ENCODE measurements at places on chromosomes 4 and X.
A peak's percentile ranks its signal among the peaks of the same experiment; 100 is the strongest.

DNA sequence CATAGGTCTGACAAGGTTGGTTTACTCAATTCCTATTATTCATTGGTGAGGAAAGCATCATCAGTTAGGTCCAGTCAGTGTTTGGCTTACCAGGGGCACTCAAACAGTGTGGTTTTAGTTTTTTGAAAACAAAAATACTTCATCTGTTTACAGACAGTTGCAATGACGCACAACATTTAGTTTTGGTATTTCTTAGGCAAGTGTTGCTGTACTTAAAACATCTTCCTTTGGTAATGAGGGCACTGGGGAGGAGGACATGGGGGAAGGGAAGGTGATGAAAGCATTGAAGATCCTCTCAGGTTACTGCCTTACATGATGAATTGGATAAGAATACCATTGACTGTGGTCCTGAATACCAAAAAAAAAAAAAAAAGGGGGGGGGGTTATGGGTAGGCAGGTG is 93.7 kb upstream of the MAOA start:
- no peak for DNase-seq

GRCh38 chrX:19549838-19550237 is 34.5 kb upstream of the MAP3K15 start:
- no peak for DNase-seq

DNA sequence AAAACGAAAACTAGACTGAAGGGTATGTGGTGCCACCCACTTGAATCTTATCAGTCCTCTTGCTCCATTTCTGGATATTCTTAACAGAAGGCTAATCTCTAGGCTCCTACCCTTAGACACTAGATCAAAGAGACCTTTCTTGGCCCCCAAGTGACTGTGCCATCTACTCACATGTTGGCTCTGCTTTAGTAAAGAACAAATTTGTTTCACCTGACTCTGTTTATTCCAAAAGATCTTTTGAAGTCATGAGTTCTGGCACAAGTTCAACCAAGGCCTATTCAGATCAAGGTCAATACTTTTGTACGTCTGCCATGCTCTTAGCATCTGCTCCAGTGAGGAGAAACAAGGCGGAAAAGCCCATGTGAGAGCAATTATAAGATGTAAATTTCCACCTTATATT is 37.3 kb downstream of the MAGEB17 start:
- DNase-seq, result no peak

- peak; percentile 83 for DNase-seq
Measured at GRCh38 chrX:40153345-40154249, 55.8 kb upstream of the BCOR start.

GRCh38 chr4:77913348-77913747 is 50.7 kb downstream of the MRPL1 start:
- DNase-seq, result no peak

DNA sequence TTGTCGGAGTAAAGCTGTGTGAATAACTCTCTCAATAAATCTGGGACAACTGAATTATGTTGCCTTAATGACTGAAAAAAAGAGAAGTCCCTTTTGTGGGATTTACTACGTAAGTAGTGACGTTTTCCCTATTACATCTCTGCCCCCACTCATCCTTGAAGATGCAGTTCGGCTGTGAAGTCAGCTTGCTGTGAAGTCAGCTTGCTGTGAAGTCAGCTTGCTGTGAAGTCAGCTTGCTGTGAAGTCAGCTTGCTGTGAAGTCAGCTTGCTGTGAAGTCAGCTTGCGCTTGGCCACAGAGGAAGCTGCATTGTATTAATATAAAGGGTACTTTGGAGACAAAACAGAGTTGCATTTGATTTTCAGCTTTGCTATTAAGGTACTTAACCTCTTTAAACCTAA is 8.0 kb upstream of the VAMP7 start:
- DNase-seq, result no peak

GRCh38 chr4:152099061-152099425 is 338.2 kb upstream of the GATB start:
- DNase-seq, result no peak

- no peak for DNase-seq
Measured at GRCh38 chr4:12488672-12489071, 995.5 kb downstream of the RAB28 start.

All from GM20000 (cell line).